ENCODE measurements at places on chromosomes 16 and 17.

GRCh38 chr17:57889892-57890856 is 40.3 kb upstream of the MRPS23 start:
- peak; percentile 93 for DNase-seq

DNA sequence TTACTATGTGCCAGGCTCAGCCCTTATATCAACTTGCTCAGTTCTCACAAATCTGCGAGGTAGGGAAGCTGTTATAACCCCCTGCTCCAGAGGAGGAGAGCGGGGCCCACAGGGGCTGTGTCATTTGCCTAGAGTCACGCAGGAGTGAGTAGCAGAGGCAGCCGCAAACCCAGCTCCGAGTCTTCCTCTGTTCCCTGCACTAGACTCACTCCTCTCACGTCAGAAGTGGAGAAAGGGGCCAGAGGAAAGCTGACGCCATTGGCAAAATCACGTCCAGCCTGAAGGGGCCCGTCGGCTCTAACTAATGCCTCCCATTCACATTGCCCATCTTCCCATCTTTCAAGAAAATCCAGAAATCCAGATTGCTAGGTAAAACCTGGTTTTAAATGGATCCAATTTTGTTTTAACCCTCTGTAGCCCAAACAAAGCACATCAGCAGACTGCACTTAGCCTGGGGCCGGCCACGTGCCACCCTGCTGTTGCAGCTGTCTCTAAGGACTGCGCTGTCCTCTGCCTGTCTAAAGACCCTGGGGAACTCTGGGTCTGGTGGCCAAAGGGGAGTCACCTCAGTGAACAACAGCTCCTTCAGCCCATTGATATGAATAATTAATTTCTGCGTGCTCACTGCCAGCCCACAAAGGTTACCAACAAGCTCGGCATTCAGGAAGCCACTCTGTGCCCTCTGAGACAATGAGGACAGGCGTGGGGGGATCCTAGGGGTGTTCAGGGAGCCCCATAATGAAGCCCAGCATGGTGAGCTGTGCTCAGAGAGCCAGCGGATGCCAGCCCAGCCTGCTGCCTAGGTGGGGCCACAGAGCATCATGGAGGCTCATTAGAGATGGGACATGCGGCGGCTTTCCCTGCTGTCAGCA is 36.7 kb upstream of the ABR start:
- no peak for DNase-seq

GRCh38 chr16:77289331-77289809 is 90.2 kb downstream of the SYCE1L start:
- no peak for DNase-seq

GRCh38 chr17:56113486-56113885 is 39.8 kb upstream of the ANKFN1 start:
- no peak for DNase-seq

DNA sequence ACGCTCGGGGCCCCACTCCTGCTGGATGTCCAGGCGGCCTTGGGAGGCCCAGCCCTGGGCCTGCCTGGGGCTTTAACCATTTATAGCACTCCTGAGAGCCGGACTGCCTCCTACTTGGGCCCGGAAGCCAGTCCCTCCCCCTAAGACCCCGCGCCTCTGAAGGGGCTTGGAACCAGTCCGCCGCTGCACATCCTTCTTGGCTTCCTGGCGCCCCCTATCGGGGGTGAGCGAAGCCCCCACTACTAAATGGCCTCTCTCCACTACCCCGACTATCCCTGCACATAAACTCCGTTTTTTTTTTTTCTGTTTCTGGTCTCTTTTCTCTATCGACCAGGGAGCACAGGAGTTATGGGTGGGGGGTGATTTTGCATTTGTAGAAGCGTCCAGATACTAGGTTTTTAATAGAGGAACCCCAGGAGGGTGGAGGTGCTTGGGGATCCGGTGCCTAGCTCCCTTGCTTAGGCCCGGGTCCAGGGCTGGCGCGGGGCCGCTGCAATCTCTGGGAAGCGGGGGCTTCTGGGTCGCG is 633 bp upstream of the NOL3 start:
- DNase-seq = peak; percentile 69

DNA sequence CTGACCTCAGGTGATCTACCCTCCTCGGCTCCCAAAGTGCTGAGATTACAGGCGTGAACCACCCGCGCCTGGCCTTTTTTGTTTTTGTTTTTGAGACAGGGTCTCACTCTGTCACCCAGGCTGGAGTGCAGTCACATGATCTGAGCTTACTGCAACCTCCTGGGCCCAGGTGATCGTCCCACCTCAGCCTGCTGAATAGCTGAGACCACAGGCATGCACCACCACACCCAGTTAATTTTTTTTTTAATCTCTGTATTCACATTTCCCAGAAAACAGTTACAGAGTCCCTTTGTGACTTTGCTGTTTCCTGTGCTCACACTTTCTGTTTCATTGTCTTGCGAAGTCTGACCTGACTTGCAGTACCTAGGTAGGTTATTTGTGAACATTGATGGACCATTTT is 2.7 kb downstream of the CLUAP1 start:
- no peak for DNase-seq
